ENCODE measurements at places on chromosomes 6 and 20.

GRCh38 chr6:24854077-24854666 lies 55.5 kb upstream of the ARMH2 start:
- no peak for DNase-seq

GRCh38 chr20:12823734-12824133 lies 185.0 kb upstream of the SPTLC3 start:
- no peak for DNase-seq

DNA sequence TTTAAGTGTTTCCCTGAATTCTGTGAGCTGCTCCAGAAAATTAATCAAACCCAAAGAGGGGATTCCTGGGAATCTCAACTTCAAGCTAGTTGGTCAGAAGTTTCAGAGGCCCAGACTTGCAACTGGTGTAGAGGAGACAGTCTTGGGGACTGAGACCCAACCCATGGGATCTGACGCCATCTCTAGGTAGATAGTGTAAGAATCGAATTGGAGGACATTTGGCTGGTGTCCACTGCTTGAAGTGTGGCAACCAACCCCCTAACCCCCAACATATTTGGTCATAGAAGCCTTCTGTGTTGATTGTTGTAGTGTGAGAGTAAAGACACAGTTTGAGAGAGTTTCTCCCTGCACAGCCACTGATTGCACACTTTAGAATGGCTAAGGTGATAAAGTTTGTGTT lies 103.5 kb upstream of the CARMIL1 start:
- DNase-seq: no peak

DNA sequence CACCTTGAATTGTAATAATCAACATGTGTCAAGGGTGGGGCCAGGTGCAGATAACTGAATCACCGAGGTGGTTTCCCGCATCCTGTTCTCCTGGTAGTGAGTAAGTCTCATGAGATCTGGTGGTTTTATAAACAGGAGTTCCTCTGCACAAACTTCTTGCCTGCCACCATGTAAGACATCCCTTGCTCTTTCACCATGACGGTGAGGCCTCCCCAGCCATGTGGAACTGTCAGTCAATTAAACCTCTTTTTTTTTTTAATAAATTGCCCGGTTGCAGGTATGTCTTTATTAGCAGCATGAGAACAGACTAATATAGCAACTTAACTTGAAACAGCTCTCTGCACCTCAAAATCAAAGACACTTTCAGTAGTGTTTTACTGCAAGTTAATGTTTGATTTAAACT lies 121.6 kb downstream of the OGFRL1 start:
- no peak for DNase-seq

DNA sequence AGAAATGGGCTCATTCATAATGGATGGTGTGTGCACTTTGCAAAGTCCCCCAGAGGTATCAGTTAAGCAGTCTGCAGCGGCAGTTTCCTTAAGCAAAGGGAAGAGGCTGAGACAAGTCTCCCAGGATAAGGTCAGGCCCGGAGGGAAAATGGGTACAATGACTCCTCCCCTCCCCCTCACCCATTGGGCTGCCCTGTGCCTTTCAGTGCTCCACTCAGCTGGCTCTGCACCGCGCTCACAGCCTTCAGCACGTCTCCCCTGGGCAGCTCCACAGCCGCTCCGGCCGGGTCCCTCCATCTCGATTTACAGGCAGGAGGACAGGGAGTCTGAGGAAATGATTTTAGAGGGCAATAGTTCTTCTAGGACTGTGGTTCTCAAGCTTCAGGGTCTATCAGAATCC lies 264.8 kb downstream of the LRFN2 start:
- no peak for DNase-seq

DNA sequence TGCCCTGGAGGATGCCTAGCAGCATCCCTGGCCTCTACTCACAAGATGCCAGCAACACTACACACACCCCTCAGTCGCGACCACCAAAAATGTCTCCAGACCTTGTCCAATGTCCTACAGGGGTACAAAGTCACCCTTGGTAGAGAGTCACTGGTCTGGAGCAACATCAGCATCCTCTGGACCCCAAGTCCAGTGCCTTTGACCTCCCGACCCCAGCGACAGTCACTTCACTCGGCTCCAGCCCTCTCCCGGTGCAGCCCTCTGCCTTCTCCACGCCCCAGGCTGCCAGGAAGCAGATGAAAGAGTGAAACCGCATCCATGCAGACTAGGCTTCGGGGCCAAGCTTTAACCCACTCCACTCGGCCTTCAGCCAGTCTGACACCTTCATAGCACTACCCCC lies 92.0 kb upstream of the SRSF6 start:
- no peak for DNase-seq

- DNase-seq: peak; percentile 80
Measured at GRCh38 chr20:35232575-35232974, 6.1 kb downstream of the MMP24 start.

GRCh38 chr6:32940656-32941213 lies at the start of gene HLA-DMB:
Gene HLA-DMB (minus strand): TSS chr6:32941028. CDS start chr6:32940807, 221 bp downstream.
- peak; percentile 72 for DNase-seq

GRCh38 chr6:52574709-52575501 lies 2.0 kb downstream of the TRAM2 start:
- peak; percentile 73 for DNase-seq

- DNase-seq: peak; percentile 24
Measured at GRCh38 chr20:35091816-35092523, 637 bp downstream of the TRPC4AP start.

DNA sequence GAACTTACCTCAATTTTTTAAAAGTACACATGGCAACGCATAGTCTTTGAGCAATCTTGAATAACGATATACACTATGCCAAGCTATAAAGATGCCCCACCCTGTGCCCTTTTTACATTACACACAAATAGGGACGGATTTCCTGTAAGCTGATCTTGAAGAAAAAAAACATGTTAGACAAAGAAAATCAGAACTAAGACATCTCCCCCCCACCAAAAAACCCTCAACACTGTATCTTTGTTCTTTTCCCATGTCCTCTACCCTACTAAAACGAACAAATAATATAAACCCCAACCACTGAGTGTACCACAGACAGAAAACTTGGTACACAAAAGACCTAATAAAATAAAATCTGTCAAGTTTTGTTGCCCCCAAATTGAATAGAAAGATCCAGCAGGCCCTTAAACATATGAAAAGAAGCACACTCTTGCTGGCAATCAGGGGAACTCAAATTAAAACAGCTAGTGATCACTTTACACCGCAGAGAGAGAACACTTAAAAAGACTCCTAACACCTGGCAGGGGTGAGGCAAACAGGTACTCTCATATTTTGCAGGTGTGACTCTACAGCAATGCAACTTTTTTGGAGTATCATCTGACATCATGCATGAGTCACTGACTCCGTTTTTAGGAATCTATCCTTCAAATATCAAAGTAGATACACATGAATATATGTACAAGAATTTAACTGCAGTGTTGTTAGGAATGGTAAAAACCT lies 29.6 kb downstream of the BACH2 start:
- DNase-seq: no peak

GRCh38 chr20:62881662-62882395 lies 20.2 kb upstream of the TCFL5 start:
- DNase-seq: no peak

DNA sequence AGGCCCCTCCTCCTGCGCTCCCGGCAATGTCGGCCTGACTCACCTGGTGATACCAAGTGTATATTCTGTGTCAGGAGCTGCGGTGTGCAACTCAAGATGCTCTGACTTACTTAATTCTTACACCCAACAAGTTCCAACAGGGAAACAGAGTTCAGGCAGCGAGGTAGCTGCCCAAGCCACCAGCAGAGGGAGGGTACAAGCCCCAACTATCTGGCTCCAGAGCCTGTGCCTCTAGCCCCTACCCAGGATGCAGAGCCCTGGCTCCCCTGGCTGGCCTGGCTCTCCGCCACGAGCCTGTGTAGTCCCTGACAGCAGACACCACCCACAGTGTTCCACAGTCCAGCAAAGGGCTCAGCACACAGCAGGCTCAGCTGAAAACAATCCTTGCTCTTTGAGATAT lies 34.9 kb downstream of the C20orf203 start:
- no peak for DNase-seq

- no peak for DNase-seq
Measured at GRCh38 chr20:1154691-1155090, 30.1 kb downstream of the TMEM74B start.

GRCh38 chr6:100899202-100899601 lies 18.1 kb upstream of the ASCC3 start:
- DNase-seq: no peak

- DNase-seq: peak; percentile 7
Measured at GRCh38 chr20:11159728-11160127, 485.9 kb upstream of the JAG1 start.

DNA sequence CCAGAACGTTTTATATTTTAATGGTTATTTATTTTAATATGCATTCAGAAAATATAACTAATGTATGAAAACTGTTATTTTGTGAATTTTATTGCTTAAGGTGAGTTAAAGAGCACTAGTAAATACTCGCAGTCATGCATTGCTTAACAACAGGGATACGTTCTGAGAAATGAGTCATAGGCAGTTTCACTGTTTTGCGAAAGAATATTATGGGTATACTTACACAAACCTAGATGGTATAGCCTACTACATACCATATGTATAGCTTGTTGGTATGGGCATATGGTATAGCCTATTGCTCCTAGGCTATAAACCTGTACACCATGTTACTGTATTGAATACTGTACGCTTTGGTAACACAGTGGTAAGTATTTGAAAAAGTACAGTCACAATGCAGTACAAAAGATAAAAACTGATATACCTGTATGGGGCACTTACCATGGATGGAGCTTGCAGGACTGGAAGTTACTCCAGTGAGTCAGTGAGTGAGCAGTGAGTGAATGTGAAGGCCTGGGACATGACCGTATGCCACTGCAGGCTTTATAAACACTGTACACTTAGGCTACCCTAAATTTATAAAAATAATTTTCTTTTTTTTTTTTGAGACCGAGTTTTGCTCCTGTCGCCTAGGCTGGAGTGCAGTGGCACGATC lies 38.5 kb downstream of the ARFGEF2 start:
- no peak for DNase-seq

DNA sequence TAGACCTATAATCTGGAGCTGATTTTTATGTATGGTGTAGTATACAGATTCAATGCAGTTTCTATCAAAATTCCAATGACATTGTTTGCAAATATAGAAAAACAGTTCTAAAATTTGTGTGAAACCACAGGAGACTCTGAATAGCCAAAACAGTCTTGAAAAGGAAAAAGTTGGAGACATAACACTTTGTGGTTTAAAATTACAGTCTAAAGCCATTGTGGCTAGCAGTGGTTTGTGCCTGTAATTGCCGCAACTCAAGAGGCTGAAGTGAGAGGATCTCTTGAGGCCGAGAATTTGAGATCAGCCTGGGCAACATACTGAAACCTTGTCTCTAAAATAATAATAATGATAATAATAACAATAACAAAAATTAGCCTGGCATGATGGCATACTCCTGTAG lies 213.7 kb downstream of the CDKAL1 start:
- DNase-seq: no peak

DNA sequence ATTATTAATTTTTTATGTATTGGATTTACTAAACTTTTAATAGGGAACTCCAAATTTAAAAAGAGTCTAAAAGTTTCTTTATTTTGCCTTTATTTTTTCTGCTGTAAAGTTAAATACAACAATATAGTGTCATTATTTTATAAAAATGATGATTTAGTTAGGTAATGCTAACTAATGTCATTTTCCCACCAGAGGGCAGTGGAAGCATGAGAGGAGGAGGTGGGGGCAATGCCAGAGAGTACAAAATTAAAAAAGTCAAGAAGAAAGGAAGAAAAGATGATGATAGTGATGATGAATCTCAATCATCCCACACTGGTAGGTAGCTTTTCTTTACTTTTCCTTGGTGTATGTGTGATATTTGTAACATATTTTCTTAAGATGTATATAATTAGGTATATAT lies 20.2 kb upstream of the FHL5 start:
- DNase-seq: peak; percentile 5

DNA sequence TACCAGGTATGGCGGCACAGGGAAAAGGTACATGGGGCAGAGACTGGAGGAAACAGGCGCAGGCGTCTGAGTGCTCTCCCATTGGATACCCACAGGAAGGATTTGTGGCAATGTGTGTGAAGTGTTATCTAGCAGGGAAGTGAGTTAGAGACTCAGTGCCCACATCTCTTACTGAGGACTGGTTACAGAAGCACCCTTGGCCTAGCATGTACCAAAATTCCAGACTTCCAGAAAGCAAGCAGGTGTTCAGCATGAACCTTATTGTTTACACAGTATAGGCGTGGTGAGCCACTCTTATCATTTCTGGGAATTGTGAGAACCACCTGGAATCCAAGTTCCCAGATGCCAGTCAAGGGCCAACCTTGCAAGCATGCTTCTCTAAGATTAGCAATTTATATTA lies 14.2 kb downstream of the MANBAL start:
- no peak for DNase-seq

- DNase-seq: no peak
Measured at GRCh38 chr20:3273371-3273770, 34.4 kb upstream of the SLC4A11 start.

GRCh38 chr6:68343901-68344300 lies 291.2 kb upstream of the ADGRB3 start:
- no peak for DNase-seq

GRCh38 chr6:85865420-85866369 lies 223.0 kb upstream of the SYNCRIP start:
- DNase-seq: peak; percentile 44

GRCh38 chr6:151916075-151916474 lies 108.6 kb downstream of the ESR1 start:
- no peak for DNase-seq

- no peak for DNase-seq
Measured at GRCh38 chr6:9173229-9173628, 737.9 kb upstream of the SLC35B3 start.

DNA sequence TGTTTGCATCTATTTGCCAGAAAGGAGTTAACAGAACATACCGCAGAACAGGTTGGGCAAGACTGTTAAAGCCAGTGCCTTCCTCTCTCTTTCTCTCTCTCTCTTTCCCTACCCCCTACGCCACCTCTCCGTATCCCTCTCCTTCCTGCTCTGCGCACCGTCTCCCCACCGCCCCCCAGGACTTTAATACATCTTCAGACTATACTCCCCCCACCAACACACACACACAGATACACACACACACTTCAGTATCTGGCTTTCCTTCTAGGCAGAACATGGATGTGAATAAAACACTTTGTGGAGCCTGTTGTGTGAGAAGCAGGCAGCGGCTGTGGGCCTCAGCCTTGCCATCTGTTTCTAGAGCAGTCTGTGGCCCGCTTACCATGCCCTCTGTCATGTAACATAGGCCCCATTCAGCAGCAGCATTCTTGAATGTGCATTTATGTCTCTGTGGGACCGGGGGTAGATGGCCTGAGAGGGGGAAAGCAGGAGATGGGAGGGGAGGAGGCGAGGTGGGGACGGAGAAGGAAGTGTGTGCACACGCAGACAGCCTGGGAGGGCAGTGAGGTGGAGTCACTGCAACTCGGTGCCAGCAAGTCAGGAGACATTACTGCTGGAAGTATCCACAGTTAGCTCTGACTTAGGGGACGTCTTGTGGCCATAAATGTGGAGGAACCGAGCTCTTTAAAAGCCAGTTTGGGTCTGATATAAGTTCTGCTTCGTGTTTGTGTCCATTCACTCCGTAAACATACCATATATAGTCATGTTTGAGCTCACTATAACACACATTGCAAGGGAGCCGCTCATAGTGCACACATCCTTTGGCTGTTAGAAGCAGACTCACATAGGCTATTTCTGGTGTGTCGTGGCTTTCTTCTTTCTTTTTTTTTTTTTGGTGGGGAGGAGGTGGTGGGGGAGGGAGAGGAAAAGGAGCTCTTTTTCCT lies 38.4 kb downstream of the RREB1 start:
- peak; percentile 54 for DNase-seq

- no peak for DNase-seq
Measured at GRCh38 chr6:31586599-31587281, 663 bp downstream of the LST1 start.
